NCI-H1092 (cell line): ENCODE measurements at places on chromosomes 2 and 18.
A peak's percentile ranks its signal among the peaks of the same experiment; 100 is the strongest.

DNA sequence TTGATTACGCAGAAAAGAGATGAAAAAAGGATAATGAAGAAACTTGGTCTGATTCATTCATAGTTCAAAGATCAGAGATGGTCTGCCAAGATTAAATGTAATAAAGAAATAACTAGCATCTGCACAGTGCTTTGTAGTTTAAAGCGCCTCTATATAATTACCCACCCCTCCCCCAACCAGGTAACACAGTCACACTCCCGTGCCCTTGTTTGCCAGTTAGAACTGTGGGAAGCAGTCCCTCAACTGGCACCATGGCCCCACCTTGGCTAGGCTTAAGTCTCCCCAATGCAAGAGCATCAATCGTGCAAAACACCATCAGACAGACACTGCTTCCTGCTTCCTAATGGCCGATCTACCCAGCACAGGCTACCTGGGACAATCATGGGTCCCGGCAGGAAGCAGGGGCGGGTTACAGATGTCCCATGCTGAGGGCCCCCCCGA lies 11.6 kb downstream of the ADCY3 start:
- no peak for DNase-seq

DNA sequence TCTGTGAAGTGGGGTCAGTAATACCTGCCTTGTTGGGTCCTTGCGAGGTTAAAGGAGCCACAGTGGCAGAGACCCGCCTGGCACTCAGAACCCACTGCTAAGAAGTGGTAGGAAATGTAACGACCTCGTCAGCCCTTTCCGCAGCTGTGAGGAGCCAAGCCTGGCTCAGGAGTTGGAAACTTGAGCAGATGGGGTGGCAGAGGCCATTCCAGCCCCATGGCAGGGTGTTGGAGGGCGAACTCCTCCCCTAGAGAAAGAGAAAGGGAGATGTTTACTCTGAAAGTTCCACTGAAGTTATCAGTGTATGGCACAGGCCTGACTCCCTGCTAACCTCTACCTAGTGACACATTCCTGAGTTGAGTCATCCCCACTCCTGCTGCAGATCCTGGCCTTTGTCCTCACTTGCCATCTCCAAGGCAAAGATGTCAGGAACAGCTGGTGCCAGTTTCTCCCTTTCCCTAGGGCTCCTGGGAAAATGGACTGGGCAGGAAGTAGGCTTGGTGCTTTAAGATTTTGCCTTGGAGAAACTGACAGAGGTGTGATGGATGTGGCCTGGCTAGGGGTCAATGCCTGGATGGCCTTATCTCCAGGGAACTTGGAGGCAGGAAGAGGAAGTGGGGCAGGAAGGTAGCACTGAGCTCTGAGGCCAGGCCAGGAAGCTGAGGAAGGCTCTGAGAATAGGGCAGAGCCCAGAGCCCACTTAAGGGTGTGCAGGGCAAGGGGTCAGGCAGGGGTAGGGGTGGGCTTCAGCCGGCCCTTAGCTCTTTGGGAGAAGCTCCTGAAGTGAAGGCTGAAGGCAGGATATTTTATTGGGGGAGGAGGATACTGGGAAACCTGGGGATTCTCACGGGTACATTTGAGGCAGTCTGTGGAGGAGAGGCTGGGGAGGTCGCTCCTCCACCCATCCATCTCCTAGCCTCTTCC lies 888 bp downstream of the VAMP5 start:
- no peak for DNase-seq

- DNase-seq, result no peak
Observed at GRCh38 chr2:41413813-41414485, 633.9 kb upstream of the PKDCC start.

DNA sequence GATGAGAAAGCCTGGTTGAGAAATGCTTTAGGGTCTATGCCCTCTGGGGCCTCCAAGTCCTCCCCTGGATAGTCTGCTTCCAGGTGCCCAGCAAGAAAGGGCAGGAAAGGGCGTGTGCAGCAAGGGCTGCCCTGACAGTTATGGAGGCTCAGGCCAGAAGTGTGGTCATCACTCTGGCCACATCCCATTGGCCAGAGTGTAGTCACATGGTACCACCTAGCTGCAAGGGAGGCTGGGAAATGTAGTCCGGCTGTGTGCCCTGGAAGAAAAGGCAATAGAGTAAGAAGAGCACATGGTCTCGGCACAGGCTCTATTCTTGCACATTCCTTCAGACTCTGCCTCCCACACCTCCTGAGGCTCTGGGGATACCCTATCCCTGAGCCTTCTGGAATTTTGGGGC lies 35.7 kb downstream of the ODC1 start:
- DNase-seq, result no peak

DNA sequence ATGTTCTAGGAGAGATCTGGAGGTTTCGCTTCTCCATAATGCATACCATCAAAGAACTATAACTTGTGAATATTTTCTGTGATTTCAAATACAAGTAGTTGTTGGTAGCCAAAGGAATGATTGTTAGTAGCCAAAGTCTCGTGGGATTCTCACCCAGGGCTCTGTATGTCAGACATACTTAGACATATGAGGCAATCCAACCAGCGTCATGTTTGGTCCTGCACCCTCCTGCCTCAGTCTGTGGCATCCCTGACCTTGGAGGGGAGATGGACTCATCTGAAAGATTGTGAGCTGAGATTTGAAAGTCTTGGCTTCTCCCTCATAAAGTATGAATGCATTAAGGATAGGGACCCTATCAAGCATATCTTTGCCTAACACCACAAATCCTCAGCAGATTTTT lies 81.2 kb downstream of the CTIF start:
- no peak for DNase-seq

DNA sequence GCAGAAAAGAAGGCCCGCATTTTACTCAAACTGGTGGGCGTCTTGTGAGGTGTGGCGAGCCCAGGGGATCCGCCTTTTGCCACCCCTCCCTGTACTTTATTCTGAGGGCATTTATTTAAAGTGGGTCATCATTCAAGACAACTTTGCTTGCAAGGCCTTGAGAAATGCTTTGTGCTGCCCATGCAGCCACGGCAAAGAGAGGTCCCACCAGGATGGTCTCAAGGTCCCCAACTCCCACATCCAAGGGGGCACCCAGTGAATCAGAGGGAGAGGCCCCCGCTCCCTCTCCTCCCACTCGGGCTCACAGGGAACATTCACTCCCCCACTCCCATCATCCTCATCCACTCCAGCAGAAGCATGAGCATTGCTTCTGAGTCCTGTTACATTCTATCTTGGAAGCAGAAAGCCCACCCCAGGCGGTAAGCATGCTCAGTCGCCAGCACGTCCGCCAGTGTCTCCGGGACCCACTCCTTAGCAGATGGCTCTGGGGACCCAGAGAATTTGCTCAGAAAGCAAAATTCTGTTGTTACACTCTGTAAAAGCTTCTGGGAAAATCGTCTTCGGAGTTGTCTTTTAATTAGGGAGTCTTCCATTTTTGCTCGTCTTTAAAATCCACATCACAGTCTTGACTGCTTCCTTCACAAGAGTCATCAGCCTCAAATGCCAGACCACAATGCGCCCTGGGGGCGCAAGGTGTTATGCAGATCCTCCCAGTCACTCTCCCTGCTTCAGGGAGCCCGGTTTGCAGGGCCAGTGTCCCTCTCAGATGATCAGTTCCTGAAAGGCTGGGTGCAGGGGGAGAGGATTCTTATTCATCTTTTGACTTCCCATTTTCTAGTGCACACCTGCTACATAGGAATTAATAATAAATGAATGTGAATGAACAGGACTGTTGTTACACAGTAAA lies 99.4 kb upstream of the NCK2 start:
- DNase-seq, result no peak

GRCh38 chr2:126943612-126944348 lies 45.1 kb downstream of the TEX51 start:
- no peak for DNase-seq

DNA sequence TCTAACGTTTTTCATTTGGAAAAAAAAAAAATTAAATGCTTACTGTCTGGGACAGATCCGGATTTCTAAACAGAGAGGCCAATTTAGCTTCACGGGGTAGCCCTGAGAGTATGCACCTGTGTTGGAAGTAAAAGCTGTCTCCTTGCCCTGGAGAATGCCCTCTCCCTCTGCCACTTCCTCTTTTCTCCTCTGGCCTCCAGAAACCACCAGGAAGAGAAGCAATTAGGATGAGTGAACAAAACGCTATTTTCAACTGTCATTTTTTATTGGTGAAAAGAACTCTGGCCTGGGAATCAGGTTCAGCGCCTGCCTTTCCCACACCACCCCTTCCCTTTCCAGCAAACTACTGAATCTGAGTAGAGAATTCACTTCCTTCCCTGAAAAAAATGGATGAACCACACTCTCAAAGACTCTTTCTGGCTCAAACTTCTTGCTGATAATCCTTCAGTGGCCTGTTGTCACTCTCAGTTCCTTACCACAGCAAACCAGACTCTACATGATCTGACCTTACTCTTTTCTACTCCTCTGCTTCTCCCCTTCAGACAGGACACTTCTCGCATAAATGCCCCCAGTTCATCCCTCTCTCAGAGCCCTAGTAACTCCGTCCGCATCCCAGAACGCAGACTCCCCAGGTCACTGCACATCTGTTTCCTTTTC lies 29.8 kb downstream of the KLF7 start:
- DNase-seq, result no peak

DNA sequence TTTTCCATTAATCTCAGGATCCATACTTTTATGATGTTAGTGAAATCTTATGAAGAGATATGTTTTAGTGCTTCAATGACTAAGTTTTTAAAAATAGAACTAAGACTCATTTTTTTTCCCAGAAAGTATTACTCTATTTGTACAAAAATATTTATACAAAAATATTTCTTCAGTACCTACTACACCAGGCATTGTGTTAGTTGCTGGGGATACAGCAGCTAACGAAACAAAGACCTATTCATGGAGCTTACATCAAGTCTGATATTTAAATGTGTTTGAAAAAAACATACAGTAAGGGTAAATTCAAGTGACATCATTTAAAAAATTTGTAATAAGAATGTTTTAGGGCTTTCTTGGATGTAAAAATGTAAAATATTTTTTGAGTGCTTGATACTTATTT lies 11.6 kb downstream of the VAPA start:
- DNase-seq, result no peak

DNA sequence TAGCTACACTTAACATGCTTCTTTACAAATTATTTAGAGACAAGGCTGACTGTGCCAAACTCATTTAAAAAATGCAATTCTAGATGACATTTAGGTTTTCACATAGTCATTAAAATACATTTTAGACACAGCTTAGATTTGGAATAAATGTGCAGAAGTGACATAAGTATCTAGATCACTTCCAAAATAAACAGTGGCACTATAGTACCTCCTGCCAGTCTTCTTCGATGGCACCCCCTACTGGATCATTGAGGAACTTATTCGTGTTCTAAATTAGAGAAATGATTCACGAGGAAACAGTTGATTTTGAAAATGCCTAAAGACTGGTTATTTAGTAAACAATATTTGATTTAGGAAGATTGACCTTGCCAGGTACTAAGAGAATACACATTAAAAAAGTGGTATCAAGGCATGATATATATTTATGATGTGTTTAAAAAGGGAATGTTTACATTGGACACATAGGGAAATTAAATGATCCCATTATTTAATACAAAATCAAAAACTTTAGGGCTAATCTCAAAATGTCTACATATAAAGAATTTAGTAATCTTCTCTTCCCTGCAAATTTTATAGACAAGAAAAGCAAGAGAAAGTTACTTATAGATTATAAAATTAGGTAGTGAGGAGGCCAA lies 323.9 kb downstream of the XIRP2 start:
- DNase-seq, result peak; percentile 21

- no peak for DNase-seq
Observed at GRCh38 chr2:217938036-217938435, 64.8 kb downstream of the TNS1 start.

GRCh38 chr2:120289221-120289906 lies 36.7 kb downstream of the RALB start:
- DNase-seq, result no peak

DNA sequence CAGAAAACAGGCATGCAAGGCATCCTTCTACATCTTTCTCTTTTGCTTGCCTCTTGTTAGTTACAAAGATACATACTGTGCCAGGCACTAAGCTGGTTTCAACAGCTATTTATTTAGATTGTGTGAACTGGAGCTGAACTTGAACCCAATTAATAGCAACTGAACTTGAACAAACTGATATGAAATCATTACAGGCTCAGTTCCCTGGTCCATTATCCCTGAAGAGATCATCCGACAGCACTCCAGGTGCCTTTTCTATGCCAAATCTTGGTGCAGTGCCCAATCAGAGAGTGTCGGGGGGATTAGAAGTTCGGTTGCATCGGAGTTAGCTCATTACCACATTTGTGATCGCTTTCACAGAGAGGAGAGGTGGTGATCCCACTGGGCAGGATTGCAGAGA lies 477.6 kb downstream of the PARD3B start:
- peak; percentile 73 for DNase-seq

- no peak for DNase-seq
Observed at GRCh38 chr2:45005261-45006002, 3.8 kb downstream of the SIX2 start.

- DNase-seq, result no peak
Observed at GRCh38 chr2:164388511-164388910, 232.8 kb downstream of the GRB14 start.

DNA sequence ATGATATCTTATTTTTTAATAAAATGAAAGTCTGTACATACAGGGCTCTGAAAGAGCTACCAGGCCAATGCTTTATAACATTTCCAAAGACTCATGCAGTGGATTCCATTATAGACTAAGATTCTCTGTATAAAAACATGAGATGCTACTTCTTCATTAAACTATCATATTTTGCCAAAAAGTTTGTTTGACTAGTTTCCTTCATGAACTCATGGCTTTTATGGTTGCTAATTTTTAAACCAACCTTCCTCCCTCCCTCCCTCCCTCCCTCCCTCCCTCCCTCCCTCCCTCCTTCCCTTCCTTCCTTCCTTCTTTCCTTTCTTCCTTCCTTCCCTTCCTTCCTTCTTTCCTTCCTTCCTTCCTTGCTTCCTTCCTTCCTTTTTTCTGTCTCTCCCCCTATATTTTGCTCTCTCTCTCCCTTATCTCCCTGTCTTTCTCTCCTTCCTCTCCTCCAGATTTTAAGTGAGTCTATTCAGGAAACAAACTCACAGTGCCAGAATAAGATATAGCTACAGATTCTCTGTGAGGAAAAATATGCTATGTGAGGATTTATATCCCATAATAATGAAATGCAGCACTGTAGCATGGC lies 961.5 kb upstream of the ZEB2 start:
- DNase-seq, result no peak

DNA sequence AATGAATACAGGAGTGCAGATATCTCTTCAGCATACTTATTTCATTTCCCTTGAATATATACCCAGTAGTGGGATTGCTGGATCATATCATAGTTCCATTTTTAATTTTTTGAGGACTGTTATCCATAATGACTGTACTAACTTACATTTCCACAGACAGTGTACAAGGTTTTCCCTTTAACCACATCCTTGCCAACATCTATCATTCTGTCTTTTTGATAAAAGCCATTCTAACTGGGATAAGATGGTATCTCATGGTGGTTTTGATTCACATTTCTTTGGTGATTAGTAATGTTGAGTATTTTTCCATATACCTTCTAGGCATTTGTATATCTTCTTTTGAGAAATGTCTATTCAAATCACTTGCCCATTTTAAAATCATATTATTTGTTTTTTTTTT lies 325.2 kb downstream of the CYP26B1 start:
- DNase-seq, result no peak
